Mucosa of descending colon (tissue), 3 donors: ENCODE measurements at places on chromosomes 16 and 17. TPM values are rescaled to one million over a fixed set of nuclear protein-coding genes. Genes with fewer than 3 reads are reported as not detected.

BCAR1 gene
- total RNA-seq, result 116 TPM

ZFPM1 gene
- 5.2 TPM for total RNA-seq

SLC13A2 gene
- 87.0 TPM for total RNA-seq

SLC47A2 gene
- 0.65 TPM for total RNA-seq

MYH2 gene
- 0.41 TPM for total RNA-seq

TBC1D3K gene
- not detected for total RNA-seq

GPR179 gene
- 0.02 TPM for total RNA-seq

C17orf67 gene
- 3.4 TPM for total RNA-seq

C1QL1 gene
- total RNA-seq, result 6.5 TPM

BHLHA9 gene
- total RNA-seq, result not detected

WNT9B gene
- 0.22 TPM for total RNA-seq

KRTAP4-16 gene
- total RNA-seq, result not detected

PRRT2 gene
- 0.81 TPM for total RNA-seq

CES1 gene
- 9.8 TPM for total RNA-seq

KRTAP4-6 gene
- not detected for total RNA-seq

ZSCAN10 gene
- total RNA-seq, result not detected

SDR42E2 gene
- total RNA-seq, result not detected

CHST6 gene
- total RNA-seq, result 1.8 TPM

VWA3A gene
- 0.46 TPM for total RNA-seq

SOST gene
- not detected for total RNA-seq

WIPF2 gene
- total RNA-seq, result 41.4 TPM

DHX38 gene
- 56.0 TPM for total RNA-seq

CCL16 gene
- 0.20 TPM for total RNA-seq

HERPUD1 gene
- 165 TPM for total RNA-seq

KRT33A gene
- not detected for total RNA-seq

PTX4 gene
- total RNA-seq, result not detected

KIF18B gene
- 4.6 TPM for total RNA-seq

NXN gene
- 9.7 TPM for total RNA-seq

UBALD2 gene
- total RNA-seq, result 46.6 TPM

IL34 gene
- 1.8 TPM for total RNA-seq

C17orf50 gene
- total RNA-seq, result not detected

SLC38A8 gene
- not detected for total RNA-seq

RNF157 gene
- 45.8 TPM for total RNA-seq

PRAC1 gene
- total RNA-seq, result 32.2 TPM

MYO15A gene
- total RNA-seq, result 2.0 TPM

PRDM7 gene
- not detected for total RNA-seq

SBK1 gene
- 1.8 TPM for total RNA-seq

PHOSPHO1 gene
- total RNA-seq, result not detected

COL1A1 gene
- 160 TPM for total RNA-seq

CD300E gene
- total RNA-seq, result not detected

ABCC12 gene
- total RNA-seq, result not detected

PROCA1 gene
- 2.0 TPM for total RNA-seq

RNF227 gene
- 3.0 TPM for total RNA-seq

TM4SF5 gene
- 12.5 TPM for total RNA-seq

NPIPA2 gene
- 8.8 TPM for total RNA-seq

NPIPB13 gene
- 28.5 TPM for total RNA-seq

RHBDL3 gene
- 1.3 TPM for total RNA-seq

CCL22 gene
- 0.51 TPM for total RNA-seq

CXCL16 gene
- total RNA-seq, result 20.3 TPM
